Right ventricle myocardium superior (tissue), 1 donor: ENCODE measurements at places on chromosomes 12 and 14. TPM values are rescaled to one million over a fixed set of nuclear protein-coding genes. Genes with fewer than 3 reads are reported as not detected.

The KNTC1 gene
- total RNA-seq = 2.3 TPM

The PRB4 gene
- not detected for total RNA-seq

The CLEC4C gene
- not detected for total RNA-seq

The BMP4 gene
- 8.8 TPM for total RNA-seq

The PLEKHG7 gene
- total RNA-seq = not detected

The AQP6 gene
- total RNA-seq = not detected

The C12orf50 gene
- 0.11 TPM for total RNA-seq

- DNase-seq = no peak
Observed at GRCh38 chr14:89736881-89737280, 217.6 kb downstream of the EFCAB11 start.

DNA sequence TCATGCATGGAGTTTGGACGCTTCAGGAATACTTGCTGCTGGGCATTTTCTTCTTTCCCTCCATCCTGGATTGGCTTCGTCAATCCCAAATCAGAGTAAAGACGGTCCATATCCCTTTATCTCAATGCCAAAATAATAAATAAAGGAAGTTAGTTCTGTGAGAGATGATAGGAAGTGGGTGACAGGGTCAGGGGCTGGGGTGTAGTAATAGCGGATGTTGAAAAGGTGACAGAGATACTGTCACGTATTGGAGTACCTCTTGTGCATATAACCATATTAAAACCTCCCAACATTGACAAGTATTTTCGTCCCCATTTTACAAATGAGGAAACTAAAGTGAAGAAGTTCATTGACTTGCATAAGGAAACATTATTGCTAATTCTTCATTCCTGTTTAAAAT is 12.4 kb downstream of the MAGOHB start:
- DNase-seq = no peak

DNA sequence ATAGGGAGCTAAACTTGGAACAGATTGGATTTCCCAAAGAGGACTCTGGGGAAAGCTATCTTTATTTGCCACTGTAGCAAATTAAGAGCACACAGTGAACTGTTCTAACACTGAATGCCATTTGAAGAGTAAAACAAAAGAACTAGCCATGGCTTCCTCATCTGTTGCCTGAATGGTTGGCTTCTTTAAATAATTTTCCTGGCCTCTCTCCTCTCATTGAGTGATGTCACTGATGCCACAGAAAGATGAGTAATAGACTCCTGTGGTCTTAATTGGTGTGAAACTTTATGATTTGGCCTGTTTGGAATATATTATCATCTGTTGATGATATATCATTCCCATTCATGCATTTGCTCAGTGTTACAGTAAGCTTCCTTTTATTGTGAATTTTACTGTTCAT is 42.5 kb downstream of the WDR20 start:
- DNase-seq = no peak

- DNase-seq = no peak
Observed at GRCh38 chr12:89544022-89544421, 18.2 kb upstream of the POC1B start.

DNA sequence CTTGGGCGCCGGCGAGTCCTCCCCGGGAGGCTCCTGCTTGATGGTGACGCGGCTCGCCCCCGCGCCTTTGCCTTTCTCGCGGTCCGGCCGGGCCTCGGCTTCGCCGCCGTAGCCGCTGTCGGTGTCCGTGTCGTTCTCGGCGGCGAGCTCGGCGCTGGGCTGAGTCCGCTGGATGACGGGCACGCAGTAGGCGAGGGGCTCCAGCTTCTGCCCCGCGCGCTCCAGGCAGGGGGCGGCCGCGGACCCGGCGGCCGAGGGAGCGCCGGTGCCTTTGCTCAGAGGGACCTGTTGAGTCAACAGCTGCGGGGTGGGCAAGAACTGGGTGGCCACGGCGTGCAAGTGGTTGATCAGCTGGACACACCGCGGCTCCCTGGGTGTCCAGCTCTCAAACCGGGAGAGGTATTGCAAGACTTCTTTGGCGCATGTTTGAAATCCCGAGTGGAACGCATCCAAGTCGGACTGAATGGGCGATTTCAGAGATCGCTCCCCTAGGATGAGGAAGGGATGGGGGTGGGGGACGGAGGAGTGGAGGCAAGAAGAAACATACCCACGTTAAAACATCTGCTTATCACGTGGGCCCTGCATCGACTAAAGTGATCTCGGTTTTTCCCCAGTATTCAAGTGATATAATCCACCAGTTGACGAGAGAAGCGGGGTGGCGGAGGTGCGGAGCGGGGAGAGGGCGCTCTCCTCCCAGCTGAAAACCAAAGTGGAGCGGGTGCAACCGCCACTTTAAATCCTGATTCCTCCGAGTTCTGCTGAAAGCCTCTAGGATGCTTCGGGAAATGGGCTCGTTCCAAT is 2.0 kb downstream of the BHLHE41 start:
- peak; percentile 70 for DNase-seq

DNA sequence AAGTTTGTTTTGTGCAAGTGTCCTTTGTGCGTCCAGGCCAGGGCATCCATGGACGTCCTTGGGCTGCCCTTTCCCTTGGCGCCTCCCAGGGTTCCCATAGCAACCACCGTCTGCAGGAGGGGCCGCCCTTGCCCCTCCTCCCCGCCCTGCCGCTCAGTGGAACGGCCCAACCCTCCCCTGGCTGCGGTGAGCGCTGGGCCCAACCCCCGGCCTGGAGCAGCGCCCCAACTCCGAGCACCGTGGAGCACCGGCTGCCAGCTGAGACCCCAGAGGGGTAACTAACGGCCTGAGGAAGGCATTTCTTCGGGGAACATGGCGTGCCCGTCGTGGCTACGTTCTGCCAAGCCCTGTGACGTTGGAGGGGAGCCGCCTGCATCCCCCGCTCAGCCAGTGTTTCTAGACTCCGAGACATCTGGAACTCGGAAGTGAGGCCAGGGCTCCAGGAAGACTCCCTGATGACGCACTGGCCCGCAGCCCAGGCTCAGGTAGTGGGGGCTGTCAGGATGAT is 5.3 kb upstream of the ACACB start:
- peak; percentile 96 for DNase-seq

DNA sequence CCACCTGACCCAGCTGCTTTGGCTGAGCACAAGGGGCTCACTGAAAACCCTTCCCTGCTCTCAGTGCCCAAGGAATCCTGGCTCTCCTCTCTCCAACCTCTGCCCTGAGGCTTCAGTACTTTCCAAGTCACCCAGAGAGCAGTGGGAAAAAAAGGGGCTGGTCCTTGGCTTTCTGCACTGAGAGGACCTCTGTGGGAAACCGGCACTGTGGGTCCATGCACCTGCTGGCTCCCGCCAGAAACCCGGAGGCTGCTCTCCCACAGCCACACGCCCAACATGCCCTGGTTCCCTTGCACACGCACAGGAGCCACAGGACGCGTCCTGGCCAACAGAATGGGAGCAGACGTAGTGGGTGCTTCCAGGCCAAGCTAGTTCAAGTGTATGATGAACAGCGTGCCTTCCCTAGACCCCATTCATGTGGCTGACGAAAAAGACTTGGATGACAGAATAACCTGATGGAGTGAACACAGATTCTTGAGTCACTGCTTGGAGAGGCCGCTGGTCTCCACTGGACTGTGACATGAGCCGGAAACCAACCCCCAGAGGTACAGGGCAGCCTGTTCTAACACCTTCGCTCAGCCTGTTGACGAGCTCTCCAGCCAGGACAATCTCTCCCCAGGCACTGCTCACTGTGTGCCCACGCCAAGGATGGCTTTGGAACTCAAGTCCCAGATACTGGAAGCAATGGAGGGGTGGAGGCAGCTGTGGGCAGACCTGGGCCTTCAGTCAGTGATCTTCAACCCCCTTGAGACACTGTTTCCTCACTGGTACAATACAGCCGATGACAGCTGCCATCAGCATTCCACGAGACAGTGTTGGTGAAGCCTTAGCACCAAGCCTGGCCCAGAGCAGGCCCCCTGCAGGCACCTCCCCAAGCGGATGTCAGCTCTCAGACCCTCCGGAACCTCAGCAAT is 87.7 kb downstream of the ITPK1 start:
- DNase-seq = no peak

GRCh38 chr12:39830852-39831520 is 211.4 kb upstream of the ABCD2 start:
- no peak for DNase-seq

DNA sequence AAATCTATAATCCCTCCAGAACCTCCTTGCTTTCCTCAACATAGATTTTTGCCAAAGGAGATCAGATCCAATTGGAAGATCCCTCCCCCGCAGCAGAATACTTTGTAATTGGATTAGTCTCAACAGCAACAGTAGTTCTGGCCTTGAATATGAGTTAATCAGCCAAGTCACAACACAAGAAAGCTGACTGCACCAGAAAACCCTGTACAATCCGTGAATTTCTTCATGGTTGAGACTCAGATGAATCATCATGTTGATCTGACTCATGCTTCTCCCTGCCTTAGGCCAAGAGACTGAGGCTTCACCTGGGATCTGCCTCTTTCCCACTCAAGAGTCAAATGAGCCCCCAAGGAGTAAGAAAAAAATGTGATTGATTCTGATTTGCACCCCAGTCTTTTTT is 3.0 kb upstream of the METTL17 start:
- no peak for DNase-seq

DNA sequence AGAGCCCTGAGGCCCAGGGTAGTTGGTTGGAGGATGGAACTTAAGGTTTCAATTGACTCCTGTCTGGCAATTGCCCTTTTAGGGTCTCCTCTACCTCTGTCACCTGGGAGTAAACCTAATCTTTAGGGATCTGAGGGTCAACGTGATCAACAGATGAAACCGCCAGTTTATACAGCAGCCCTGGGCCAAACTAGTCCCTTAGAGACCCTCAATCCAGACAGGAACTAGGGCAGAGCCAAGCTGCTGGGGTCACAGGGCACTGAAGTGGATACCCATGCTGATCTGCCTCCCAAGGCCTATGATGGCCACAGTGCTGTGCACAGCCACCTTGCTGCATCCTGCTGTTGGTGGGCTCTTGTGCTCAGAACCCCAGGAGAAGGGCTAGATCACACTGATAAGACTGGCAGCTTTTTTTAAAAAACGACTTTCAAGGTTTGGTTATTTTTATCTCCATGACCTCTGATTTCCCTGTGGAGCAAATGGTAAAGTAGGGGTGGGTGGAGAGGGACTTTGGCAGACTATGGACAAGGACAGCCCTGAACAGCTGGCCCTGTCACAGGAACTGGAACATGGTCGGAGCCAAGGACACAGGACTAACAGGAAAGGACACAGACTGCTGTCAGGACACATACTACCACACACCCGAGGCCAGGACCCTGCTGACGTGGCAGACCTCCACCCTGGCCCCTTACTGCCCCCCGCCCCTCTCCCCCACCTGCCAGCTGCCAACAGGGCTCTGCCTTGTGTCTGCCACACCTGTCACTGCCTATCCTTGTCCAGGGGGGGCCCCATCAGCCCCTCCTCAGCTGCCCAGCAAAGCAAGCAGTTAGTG is 474 bp downstream of the FITM1 start:
- peak; percentile 85 for DNase-seq

GRCh38 chr12:112124918-112125249 is 476 bp upstream of the TRAFD1 start:
- DNase-seq = no peak

GRCh38 chr12:69501154-69501895 is 31.1 kb downstream of the FRS2 start:
- no peak for DNase-seq

DNA sequence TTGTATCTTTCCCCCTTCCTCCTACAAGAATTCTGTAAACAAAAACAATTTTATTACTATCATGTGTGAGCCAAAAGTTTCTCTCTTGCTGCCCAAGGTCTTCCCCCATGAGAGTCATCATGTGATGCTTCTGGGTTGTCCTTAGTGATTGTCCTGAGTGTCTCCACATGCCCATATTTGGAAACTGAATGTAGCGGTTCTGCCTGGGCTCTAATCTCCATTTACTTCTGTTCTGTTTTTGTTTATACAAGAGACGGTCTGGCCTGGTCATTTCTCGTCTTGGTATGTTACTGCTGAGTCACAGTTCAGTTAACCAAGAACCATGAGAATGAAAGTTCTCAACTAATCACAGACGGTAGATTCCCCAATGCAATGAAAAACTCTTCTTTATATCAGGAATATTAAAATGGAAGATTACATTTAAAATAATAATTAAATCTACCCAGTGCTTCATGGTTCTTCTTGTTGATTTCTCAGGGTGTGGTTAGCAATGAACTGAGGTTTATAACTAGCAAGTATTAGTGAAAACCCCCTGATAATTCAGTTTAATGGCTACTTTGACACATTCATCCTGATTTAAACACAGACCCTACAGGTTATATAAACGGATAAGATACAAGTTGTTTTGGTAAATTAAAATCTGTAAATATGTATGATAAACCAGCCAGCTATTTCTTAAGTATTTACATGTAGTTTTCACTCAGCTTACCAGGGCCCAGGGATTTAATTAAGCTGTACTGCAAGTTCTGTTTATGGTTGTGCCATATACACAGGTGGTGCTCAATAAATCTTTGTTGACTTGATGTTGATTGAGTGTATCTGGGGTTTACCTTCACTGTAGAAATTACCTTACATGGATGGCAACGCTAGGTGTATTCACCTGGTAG is 81.1 kb downstream of the PELI2 start:
- no peak for DNase-seq

DNA sequence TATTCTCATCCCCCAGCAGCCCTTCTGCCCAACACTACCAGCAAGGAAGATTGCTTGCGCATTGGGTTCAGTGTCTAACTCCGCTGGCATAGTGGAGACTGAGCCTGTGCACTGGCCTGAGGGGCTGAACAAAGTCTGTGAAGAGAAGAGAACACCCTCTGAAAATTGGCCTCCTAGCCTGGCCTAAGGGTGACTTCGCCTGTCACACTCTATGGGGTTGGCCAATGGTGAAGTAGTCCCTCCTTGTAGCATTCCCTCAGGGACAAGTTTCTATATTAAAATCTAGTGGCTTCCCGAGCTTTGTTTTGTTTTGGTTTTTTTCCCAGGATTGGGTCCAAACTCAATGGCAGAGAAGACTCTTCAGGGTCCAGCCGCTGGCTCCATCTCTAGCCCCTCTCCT is 49.1 kb upstream of the DAAM1 start:
- DNase-seq = no peak

DNA sequence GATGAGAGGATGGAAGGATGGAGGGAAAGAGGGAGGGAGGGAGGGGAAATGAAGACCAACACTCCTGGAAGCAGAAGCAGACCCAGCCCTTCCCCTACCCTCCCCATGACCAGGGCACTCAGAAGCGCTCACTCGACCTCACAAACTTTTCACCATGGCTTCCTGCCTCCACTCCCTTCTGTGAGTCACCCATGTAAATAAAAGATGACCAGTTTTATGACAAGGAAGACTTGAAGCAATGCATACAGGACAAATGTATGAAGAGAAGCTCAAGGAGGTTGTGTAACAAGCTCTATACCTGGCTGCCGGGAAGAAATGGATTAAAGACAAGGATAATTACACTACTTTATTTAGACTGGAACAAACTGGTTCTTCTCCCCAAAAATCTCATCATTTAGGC is 63.8 kb downstream of the CDC42BPB start:
- DNase-seq = no peak

GRCh38 chr14:101815994-101816393 is 54.5 kb downstream of the PPP2R5C start:
- DNase-seq = no peak

GRCh38 chr14:59679872-59680271 is 103.3 kb upstream of the CCDC175 start:
- no peak for DNase-seq
